ENCODE measurements at places on chromosomes 5 and 9.

- H3K4me1 ChIP-seq = no peaks in the 10 kb centered on the region
- H3K4me3 ChIP-seq = no peak overlapping the region
- no peak overlapping the region for H3K27ac ChIP-seq
- no peaks in the 10 kb centered on the region for H3K27me3 ChIP-seq
Measured at GRCh38 chr5:26329562-26330189, 708.7 kb downstream of the CDH9 start.

DNA sequence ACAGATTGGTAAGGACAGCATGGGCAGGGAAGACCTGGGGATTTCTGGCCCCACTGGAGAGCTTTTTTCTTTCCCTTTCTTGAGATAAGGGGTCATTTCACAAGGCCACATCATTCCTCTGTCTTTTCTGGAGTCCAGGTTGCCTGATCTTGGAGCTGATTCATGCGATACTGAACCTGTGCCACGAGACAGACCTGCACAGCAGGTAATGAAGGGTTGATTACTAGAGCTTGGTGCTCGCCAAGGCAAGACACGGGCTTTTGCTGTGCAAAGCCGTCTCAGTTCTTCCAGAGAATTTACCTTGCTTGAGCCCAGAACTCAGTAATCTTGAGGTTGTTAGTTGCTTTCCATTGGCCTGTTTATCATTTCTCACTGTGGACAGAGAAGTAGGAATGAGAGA is 39.2 kb downstream of the NUP188 start:
- no peak overlapping the region for H3K27ac ChIP-seq
- H3K4me3 ChIP-seq = no peak overlapping the region
- no peak for DNase-seq
- H3K27me3 ChIP-seq = no peaks in the 10 kb centered on the region
- H3K4me1 ChIP-seq = no peaks in the 10 kb centered on the region

GRCh38 chr5:25950681-25951080 is 1087.7 kb downstream of the CDH9 start:
- no peak overlapping the region for H3K27ac ChIP-seq
- H3K4me3 ChIP-seq = no peak overlapping the region
- no peaks in the 10 kb centered on the region for H3K4me1 ChIP-seq
- no peaks in the 10 kb centered on the region for H3K27me3 ChIP-seq
- no peak for DNase-seq

- no peaks in the 10 kb centered on the region for H3K36me3 ChIP-seq
- no peaks in the 10 kb centered on the region for H3K27me3 ChIP-seq
- no peak overlapping the region for H3K27ac ChIP-seq
- H3K4me3 ChIP-seq = no peak overlapping the region
- peak; percentile 28 for DNase-seq
- H3K4me1 ChIP-seq = no peaks in the 10 kb centered on the region
Measured at GRCh38 chr5:115463983-115464382, 80.6 kb downstream of the FEM1C start.

GRCh38 chr5:134406390-134406789 is 5.3 kb downstream of the CDKN2AIPNL start:
- H3K4me3 ChIP-seq = no peak overlapping the region
- H3K27me3 ChIP-seq = no peaks in the 10 kb centered on the region
- peaks cover 11% of the 10 kb centered on the region for H3K4me1 ChIP-seq
- H3K27ac ChIP-seq = no peak overlapping the region

GRCh38 chr5:42756606-42757601 is at the start of gene CCDC152:
Gene CCDC152 (plus strand): TSS chr5:42756818. CDS start chr5:42759122, 2,304 bp downstream.
- peak; percentile 44 for DNase-seq
- no peaks in the 10 kb centered on the region for H3K27me3 ChIP-seq
- H3K36me3 ChIP-seq = no peaks in the 10 kb centered on the region
- H3K27ac ChIP-seq = no peak within 1 kb of the TSS
- H3K4me3 ChIP-seq = peak within 1 kb of the TSS; percentile 48

DNA sequence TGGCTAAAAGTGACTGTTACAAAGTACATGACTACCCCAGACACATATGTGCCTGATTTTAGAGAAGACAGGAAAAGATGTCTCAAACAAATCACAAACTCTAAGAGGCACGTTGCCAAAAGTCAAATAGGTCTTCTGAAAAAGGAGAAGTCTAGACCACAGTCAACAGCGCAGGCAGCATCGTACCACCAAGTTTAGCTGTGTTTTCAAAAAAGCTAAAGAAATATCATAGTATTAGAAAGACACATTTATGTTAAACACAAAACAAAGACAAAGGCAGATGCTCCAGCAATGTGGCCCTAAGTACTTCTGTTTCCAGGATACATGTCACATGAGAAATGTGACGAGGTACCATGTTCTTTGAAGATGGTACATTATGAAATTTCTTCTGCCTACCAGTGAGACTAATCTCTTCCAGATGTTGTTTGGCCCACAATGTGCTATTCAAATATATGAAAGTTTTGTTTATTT is 43.5 kb downstream of the LPAR1 start:
- H3K4me3 ChIP-seq = no peak overlapping the region
- no peaks in the 10 kb centered on the region for H3K27me3 ChIP-seq
- H3K27ac ChIP-seq = no peak overlapping the region
- no peaks in the 10 kb centered on the region for H3K36me3 ChIP-seq

DNA sequence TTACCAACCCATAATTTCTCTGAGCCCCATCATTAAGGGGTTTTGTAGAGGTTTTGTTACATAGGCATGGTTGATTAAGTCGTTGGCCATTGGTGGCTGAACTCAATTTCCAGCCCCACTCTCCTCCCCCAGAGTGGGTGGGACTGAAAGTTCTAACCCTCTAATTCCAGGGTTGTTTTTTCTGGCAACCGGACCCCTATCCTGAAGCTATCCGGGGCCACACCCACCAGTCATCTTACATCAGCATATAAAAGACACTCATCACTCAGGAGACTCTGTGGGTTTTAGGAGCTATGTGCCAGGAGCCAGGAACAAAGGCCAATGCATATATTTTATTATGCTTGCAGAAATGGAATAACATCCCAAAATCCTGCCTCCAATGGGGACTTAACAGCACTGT is 186.0 kb downstream of the NXNL2 start:
- no peak overlapping the region for H3K4me3 ChIP-seq
- no peak overlapping the region for H3K27ac ChIP-seq
- no peaks in the 10 kb centered on the region for H3K27me3 ChIP-seq
- no peaks in the 10 kb centered on the region for H3K36me3 ChIP-seq

- H3K4me1 ChIP-seq = peaks cover 4% of the 10 kb centered on the region
- H3K36me3 ChIP-seq = no peaks in the 10 kb centered on the region
- no peak overlapping the region for H3K4me3 ChIP-seq
- H3K27ac ChIP-seq = no peak overlapping the region
Measured at GRCh38 chr5:172740428-172741205, 30.4 kb downstream of the DUSP1 start.

- no peaks in the 10 kb centered on the region for H3K27me3 ChIP-seq
- H3K4me1 ChIP-seq = no peaks in the 10 kb centered on the region
- no peak overlapping the region for H3K27ac ChIP-seq
- DNase-seq = no peak
- H3K36me3 ChIP-seq = no peaks in the 10 kb centered on the region
Measured at GRCh38 chr5:84382363-84383295, 2.1 kb downstream of the EDIL3 start.

Measured in K562 (cell line).